ENCODE measurements at places on chromosomes 13 and 19. TPM values are rescaled to one million over a fixed set of nuclear protein-coding genes. Genes with fewer than 3 reads are reported as not detected.
A peak's percentile ranks its signal among the peaks of the same experiment; 100 is the strongest.

- no peaks in the 10 kb centered on the region for H3K36me3 ChIP-seq
- H3K27ac ChIP-seq = no peak overlapping the region
- H3K4me3 ChIP-seq = no peak overlapping the region
- no peak for DNase-seq
- H3K27me3 ChIP-seq = no peaks in the 10 kb centered on the region
Observed at GRCh38 chr19:8046569-8047165, 5.9 kb upstream of the CCL25 start.

Gene MISP
- not detected for polyA plus RNA-seq

DNA sequence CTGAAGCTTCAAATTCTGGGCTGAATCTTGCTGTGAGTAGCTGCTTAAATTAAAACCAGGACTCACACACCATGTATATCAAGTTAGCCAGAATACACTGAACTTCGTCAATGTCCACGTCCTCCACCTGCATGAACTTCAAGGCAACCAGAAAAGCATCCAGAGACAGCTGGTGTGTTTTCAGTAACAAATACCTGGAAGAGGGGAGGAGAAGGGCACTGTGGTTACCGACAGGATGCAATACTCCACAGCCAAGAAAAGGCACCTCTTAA, 20.4 kb downstream of the PROZ start:
- H3K36me3 ChIP-seq = peaks cover 54% of the 10 kb centered on the region
- peaks cover 21% of the 10 kb centered on the region for H3K27me3 ChIP-seq
- DNase-seq = no peak
- H3K4me3 ChIP-seq = peak overlapping the region; percentile 77
- peaks cover 93% of the 10 kb centered on the region for H3K4me1 ChIP-seq
- H3K27ac ChIP-seq = peak overlapping the region; percentile 92

GRCh38 chr13:51935326-51936171, 73.8 kb downstream of the CCDC70 start:
- no peaks in the 10 kb centered on the region for H3K27me3 ChIP-seq
- no peak overlapping the region for H3K27ac ChIP-seq

Gene IGFL2
- polyA plus RNA-seq = not detected

- H3K27me3 ChIP-seq = peaks cover 3% of the 10 kb centered on the region
- H3K36me3 ChIP-seq = no peaks in the 10 kb centered on the region
- no peak overlapping the region for H3K4me3 ChIP-seq
- DNase-seq = peak; percentile 7
- H3K4me1 ChIP-seq = peaks cover 41% of the 10 kb centered on the region
Observed at GRCh38 chr19:38046254-38047048, 139.4 kb downstream of the SIPA1L3 start.

DNA sequence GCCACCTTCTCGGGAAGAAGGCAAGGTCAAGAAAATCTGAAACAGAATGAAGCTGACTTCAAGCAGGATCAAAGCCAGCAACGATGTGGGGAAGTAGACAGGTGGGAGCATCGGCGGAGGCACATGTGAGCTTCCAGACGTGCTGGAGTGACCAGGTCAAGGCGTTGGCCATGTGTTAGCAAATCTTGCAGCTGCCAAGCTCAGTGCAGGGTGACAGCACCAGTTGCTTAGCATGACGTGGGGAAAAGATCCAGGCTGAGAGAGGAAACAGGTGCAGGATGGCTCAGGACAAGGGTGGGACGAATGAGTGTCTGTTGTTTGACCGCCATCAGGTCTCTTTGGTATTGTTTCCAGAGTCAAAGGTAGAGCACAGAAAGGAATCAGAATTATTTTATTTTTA, 92.3 kb downstream of the TNFSF13B start:
- no peak overlapping the region for H3K4me3 ChIP-seq
- no peaks in the 10 kb centered on the region for H3K4me1 ChIP-seq
- H3K27me3 ChIP-seq = peaks cover 1% of the 10 kb centered on the region
- DNase-seq = no peak
- no peaks in the 10 kb centered on the region for H3K36me3 ChIP-seq
- no peak overlapping the region for H3K27ac ChIP-seq

Gene ZNF43
- 12.0 TPM for polyA plus RNA-seq

Gene TNFSF9
- 1.3 TPM for polyA plus RNA-seq

DNA sequence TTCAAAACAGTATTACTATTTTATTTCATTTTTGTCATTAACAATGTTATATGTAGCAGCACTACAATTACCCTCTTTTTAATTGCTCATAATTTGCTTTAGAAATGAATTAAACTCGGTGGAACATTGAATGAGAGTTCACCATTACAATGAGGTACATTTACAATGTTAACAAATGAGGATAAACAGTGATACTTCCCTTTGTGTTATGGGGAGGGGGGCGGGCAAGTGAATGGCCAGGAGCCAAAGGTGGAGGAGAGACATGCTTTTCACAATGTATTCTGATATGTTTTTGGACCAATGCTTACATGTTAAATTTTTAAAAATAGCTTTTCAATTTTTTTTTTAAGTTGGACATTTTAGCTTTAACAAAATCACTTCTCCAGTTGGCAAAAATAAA, 34.2 kb downstream of the NALCN start:
- no peak for DNase-seq
- no peaks in the 10 kb centered on the region for H3K27me3 ChIP-seq
- H3K4me3 ChIP-seq = no peak overlapping the region
- H3K27ac ChIP-seq = no peak overlapping the region
- H3K36me3 ChIP-seq = no peaks in the 10 kb centered on the region

Gene GRIN2D
- polyA plus RNA-seq = not detected

Gene PEAK3
- 2.5 TPM for polyA plus RNA-seq

GRCh38 chr13:21742096-21742495, 71.2 kb downstream of the FGF9 start:
- H3K4me3 ChIP-seq = no peak overlapping the region
- DNase-seq = no peak
- no peaks in the 10 kb centered on the region for H3K27me3 ChIP-seq
- no peaks in the 10 kb centered on the region for H3K36me3 ChIP-seq
- no peak overlapping the region for H3K27ac ChIP-seq

Gene ZNF611
- polyA plus RNA-seq = 18.4 TPM

DNA sequence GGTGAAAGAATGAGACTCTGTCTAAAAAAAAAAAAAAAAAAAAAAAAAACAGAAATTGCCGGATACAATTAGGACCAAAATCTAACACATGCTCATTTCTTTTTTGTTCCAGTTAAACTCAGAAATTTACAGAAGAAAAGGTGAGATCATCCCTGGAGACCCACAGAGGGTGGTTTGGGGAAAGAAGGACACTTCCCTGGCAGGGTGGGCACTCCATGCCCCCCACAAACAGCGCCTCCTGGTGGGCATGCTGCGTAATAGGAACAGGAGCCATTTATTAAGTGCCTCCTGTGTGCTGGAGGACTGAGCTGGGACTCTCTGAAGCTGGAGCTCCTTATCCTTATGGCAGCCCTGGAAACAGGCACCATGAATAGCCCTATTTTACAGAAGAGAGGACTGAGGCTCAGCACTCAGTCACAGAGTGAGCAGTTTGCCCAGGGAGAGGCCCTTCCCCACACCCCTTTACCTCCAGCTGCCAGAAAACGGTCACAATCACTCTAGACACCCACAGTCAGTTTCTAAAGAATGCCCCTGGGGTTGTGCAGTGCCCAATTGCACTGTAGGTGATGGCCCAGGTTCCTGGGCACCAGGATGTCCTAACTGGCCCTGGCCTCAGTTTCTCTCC, 10.1 kb downstream of the C19orf38 start:
- H3K27ac ChIP-seq = no peak overlapping the region
- H3K36me3 ChIP-seq = no peaks in the 10 kb centered on the region
- peaks cover 2% of the 10 kb centered on the region for H3K27me3 ChIP-seq
- DNase-seq = peak; percentile 52
- no peak overlapping the region for H3K4me3 ChIP-seq

DNA sequence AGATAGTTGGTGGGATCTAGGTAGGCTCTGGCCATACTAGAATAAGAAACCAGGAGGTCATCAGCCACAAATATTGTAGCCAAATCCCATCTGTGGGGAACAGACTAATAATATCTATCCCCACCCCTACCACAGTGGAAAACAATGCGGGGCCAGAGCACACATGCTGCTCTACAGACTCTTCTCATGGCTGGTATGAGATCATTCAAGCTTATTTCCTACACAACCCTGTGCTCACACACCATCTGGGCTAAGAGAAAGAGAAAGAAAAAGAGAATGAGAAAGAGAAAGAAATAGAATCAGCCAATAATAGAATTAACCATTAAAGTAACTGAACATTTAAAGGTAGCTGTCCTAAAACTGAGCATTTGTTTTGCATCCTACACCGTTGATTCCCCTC, 1268.4 kb upstream of the SPRY2 start:
- no peaks in the 10 kb centered on the region for H3K27me3 ChIP-seq
- H3K4me3 ChIP-seq = no peak overlapping the region
- H3K4me1 ChIP-seq = no peaks in the 10 kb centered on the region
- H3K27ac ChIP-seq = no peak overlapping the region

Gene NLRP13
- not detected for polyA plus RNA-seq

GRCh38 chr13:40189898-40190630, 476.4 kb downstream of the FOXO1 start:
- no peak overlapping the region for H3K4me3 ChIP-seq
- H3K27ac ChIP-seq = no peak overlapping the region
- DNase-seq = no peak
- H3K4me1 ChIP-seq = peaks cover 41% of the 10 kb centered on the region

- H3K4me3 ChIP-seq = no peak overlapping the region
- H3K27ac ChIP-seq = no peak overlapping the region
- no peaks in the 10 kb centered on the region for H3K27me3 ChIP-seq
- no peak for DNase-seq
- peaks cover 42% of the 10 kb centered on the region for H3K36me3 ChIP-seq
- H3K4me1 ChIP-seq = no peaks in the 10 kb centered on the region
Observed at GRCh38 chr13:75579529-75579928, 29.9 kb downstream of the UCHL3 start.

- peaks cover 5% of the 10 kb centered on the region for H3K36me3 ChIP-seq
- H3K27ac ChIP-seq = no peak overlapping the region
- no peak overlapping the region for H3K4me3 ChIP-seq
- H3K4me1 ChIP-seq = peaks cover 18% of the 10 kb centered on the region
- H3K27me3 ChIP-seq = peaks cover 5% of the 10 kb centered on the region
Observed at GRCh38 chr13:99463646-99464397, 37.5 kb upstream of the TM9SF2 start.

Gene SIGLEC9
- polyA plus RNA-seq = 11.3 TPM

Gene IL12RB1
- 105 TPM for polyA plus RNA-seq

DNA sequence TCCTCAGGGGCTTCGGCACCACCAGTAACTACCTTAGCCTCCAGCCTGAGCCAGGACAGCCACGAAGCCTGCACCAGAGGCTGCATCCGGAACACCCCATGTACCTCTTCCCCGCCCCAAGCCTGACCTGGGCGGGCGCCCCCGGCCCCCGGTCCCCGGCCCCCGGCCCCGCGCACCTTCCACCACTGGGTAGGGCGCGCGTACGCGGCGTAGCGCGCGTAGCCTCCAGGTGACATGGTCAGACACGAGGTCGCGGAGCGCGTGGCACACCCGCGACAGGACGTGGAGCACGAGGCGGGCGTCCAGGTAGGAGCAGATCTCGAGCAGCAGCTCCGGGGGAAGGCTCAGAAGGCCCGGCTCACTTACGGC, 450 bp downstream of the FBXW9 start:
- H3K4me1 ChIP-seq = peaks cover 14% of the 10 kb centered on the region
- peak overlapping the region; percentile 96 for H3K27ac ChIP-seq
- H3K27me3 ChIP-seq = peaks cover 8% of the 10 kb centered on the region
- no peak for DNase-seq
- no peaks in the 10 kb centered on the region for H3K36me3 ChIP-seq

DNA sequence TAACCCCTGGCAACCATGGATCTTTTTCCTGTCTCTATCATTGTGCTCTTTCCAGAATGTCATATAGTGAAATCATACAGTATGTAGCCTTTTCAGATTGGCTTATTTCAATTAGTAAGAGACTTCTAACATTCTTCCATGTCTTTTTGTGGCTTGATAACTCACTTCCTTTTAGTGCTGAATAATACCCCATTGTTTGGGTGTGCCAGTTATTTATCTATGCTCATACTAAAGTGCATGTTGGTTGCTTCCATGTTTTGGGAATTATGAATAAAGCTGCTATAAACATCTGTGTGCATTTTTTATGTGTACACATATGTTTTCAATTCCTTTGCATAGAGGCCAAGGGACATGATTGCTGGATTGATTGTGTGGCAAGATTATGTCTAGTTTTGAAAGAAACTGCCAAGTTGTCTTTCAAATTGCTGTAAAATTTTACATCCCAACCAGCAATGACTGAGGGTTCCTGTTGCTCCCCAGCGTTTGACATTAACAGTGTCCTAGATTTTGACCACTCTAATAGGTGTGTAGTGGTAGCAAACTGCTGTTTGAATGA, 358.9 kb downstream of the ITGBL1 start:
- no peaks in the 10 kb centered on the region for H3K36me3 ChIP-seq
- DNase-seq = no peak

DNA sequence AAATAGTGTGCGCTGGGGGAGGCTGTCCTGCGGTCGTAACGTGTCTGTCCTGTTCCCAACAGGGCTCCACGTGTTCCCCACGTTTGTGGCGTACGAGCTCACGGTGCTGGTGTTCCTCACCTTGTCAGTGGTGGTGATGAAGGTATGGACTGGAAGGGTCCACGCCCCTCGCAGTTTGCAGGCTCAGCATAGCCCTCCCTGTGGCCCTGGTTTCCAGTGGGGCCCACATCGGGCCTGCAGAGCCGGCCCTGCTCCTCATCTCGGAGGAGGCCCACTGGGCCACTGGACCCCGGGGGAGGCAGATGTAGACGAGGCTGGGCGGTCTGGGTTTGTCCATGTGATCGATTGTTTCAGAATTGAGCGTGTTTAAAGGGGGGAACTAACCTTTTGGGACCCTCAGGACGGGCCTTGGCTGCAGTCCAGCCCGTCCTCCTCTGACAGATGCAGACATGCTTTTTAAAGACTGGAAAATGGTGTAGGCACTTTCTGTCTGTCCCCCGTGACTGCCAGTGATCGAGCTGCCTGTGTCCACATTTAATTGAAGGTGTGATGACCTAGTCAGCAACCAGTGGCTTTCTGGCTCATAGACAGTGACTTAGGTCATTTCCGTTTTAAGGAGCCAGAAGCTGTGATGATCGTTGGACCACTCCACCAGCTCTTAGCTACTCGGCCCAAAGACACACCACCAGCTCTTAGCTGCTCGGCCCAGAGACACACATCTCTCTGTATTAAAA, 37.1 kb upstream of the TFDP1 start:
- H3K36me3 ChIP-seq = peaks cover 23% of the 10 kb centered on the region
- no peak for DNase-seq
- H3K4me1 ChIP-seq = peaks cover 6% of the 10 kb centered on the region
- H3K27ac ChIP-seq = no peak overlapping the region
- no peak overlapping the region for H3K4me3 ChIP-seq
- H3K27me3 ChIP-seq = peaks cover 3% of the 10 kb centered on the region

DNA sequence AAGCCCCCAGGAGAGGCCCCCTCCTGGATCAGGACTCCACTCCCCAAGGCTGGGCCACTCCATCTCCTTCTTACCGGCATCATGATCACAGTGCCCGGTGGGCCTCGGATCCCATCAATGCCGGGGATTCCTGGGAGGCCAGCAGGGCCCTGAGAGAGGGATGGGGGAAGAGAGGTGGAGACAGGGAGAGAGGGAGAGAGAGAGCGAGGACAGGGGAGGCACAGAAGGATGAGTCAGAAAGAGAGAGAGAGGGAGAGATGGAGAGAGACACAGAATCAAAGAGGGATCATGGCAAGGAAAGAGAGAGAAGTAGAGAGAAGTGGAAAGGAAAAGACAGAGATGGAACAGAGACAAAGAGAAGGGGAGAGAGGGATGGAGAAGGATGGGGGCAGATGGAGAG, 13.8 kb downstream of the COL5A3 start:
- no peak overlapping the region for H3K27ac ChIP-seq
- H3K4me1 ChIP-seq = peaks cover 7% of the 10 kb centered on the region

Gene NAPSA
- polyA plus RNA-seq = not detected

- peaks cover 2% of the 10 kb centered on the region for H3K27me3 ChIP-seq
- H3K4me1 ChIP-seq = no peaks in the 10 kb centered on the region
- H3K27ac ChIP-seq = no peak overlapping the region
- no peak overlapping the region for H3K4me3 ChIP-seq
- no peaks in the 10 kb centered on the region for H3K36me3 ChIP-seq
Observed at GRCh38 chr13:52760077-52760476, 20.5 kb upstream of the CNMD start.
